ENCODE measurements at places on chromosomes 3 and 15. TPM values are rescaled to one million over a fixed set of nuclear protein-coding genes. Genes with fewer than 3 reads are reported as not detected.

STARD9 gene
- 14.2 TPM for polyA plus RNA-seq

ADGRG7 gene
- polyA plus RNA-seq, result not detected

GP5 gene
- 0.54 TPM for polyA plus RNA-seq

CMTM6 gene
- polyA plus RNA-seq, result 79.6 TPM

GRCh38 chr3:160099834-160100233 lies 111.2 kb downstream of the IL12A start:
- DNase-seq, result no peak

DNA sequence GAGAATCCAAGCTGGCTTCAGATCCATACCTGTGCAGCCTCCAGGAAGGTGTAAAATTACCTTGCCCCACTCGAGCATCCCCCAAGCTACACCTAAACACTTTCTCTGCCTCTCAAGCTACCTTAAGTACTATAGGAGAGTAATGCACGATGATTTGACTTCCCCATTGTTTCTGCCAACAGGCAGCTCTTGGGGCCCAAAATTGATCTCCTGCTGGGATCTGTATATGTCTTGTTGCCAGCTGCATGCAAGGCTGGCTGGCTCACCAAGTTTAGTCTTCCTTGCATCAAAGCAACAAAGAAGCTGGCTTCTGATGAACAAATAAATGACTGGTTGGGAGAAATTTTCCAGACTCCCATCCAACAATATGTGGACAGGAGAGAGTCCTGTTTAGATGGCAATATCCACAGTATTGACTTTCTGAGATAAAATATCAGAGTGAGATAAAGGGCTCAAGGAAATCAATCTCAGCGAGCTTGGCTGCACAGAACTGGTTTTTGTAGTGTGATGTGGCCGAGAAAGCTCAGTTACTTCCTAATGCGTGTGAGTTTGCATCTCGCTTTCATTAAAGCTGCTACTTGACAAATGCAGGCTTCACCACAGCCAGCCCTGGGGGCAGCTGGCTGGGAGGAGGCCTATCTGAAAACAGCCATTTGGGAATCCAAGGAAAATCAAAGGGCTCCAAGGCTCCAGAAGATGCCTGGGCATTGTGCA lies 140.7 kb downstream of the MINAR1 start:
- no peak for DNase-seq

DNA sequence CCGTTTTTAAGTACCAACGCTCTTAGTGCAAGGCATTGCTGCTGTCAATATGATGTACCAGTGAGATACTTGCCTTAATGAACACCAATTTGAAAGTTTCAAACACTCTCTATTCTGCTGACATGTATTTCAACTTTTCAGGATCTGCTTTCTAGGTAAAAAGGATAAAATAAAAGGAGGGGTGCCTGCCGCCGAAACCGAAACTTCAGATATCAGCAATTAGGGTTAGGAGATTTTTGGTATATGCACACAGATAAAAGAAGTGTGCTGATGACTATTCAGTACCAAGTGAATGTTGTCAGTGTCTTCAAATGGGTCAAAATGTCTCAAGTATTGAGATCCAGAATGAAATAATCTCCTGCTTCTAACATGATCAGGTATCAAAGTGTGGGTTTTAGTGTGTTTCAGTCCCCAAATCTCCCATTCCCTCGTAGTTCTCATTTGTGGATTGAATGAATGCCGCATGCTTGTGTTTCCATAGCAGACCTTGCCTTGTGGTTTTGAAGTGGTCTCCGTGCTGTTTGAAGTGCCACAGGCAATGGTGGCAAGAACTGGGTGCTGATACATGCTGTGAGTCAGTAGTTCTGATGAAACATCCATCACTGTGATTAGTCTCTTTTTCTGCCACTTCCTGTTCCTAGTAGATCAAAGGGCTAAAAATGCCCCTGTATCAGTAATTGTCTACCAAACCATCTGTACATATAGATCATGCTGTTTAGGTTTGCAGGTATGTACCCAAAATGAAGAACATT lies 22.5 kb downstream of the CHST14 start:
- DNase-seq, result no peak

DNA sequence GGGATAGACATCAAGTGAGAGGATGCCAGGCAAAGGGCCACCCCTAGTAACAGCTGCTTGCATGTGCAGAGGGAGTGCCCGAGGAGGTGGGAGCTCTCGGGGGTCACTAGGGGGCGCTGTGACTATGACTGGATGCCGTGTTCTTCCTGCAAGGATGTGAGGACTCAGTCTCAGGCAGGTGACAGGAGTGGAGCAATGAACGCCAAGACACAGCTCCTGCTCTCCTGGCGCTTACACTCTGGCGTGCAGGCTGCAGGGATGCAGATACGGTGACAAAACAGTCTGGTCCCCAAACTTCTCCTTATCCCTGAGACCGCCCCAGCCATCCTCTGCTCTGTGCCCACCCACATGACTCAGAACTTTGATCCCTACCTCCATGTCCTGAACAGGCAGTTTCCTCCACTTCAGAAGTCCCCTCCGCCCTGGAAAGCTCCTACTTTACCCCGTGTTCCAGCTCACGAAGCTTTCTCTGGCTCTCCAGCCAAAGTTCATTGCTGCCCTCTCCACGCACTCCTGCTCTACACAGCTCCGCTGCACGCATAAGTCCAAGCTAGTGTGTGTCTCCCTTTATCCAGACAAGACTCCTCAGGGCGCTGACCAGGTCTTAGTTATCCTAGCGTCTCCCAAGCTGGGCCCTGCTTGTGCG lies 14.7 kb downstream of the RHOV start:
- no peak for DNase-seq

DNA sequence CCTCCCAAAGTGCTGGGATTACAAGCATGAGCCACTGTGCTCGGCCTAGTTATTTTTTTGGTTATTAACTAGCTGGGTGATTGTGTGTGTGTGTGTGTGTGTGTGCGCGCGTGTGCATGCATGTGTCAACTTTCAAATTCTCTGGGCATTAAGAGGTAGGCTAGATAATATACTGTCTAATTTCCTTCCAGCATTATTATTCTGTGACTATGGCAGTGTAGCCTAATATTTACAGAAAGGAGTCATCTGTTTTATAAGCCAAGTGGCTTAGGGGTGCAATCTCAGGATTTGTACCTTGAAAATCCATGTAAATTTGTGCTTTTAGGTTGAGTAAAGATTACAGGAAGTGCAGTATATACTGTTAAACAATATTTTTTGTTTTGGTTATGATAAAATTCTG lies 85.1 kb upstream of the ZBTB20 start:
- no peak for DNase-seq

DNA sequence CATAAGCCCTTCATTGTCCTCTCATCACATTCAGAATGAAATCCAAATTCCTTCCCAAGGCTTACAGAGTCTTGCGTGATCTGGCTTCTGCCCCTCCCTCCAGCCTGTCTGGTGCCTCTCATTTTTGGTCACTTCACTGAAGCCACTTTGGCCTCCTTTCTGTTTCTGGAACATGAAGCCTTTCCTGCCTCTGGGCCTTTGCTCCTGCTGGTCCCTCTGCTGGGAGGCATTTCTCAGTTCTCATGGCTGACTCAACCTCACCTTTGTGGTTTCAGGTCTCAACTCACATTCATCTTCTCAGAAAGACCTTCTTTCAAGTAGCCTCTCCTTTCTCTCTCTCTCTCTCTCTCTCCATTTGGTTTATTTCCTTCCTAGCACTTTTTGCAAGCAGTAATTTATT lies 43.9 kb upstream of the BHLHE40 start:
- no peak for DNase-seq

GRCh38 chr3:3280396-3280795 lies 100.9 kb upstream of the CRBN start:
- no peak for DNase-seq

DNA sequence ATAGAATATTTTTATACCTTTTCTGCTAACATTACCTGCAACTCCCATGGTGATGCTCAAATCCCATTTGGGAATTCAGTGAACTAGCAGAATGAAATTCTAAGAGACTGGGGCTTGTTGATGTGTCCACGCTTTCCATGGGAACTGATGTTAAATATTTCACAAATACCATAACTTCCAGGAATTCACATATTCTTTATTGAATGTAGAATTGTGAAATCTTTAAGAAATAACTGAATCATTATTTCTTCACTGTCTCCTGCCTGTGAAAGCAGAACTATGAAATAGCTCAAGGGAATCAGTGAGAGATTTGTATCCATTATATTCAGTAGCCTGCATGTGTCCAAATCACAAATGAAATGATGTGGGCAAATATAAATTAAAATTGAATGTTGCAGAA lies 130.8 kb downstream of the SERPINI1 start:
- DNase-seq, result no peak

DNA sequence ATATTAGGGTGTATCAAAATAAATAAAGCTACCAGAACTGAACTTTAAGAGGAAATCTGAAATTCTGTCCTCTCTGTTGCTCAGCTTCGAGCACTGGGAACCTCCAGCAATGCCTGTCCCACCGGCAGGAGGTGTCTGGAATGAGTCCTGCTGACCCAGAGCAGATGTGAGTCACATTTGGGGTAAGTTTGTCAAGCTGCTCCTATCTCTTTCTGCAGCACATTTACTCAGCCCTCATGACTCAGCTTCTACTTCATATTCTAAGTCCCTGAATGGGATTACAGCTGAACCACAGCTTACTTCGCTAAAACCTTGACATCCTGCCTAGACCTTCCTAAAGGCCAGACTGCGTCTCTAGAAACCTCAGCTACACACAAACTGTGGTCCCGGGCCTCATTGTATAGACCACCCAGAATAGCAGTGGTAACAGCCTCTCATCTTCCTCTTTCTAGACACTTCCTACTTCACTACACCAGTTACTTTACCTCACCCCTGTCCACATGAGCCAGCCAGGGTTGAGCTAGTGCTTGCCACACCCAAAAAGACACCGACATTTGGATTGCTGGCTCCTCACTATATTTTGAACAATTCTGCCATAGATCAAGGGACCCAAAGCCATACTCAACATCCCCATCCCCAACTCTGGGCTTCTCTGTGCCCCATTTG lies 109.6 kb upstream of the TMCO5A start:
- no peak for DNase-seq

Data from right lung (tissue), 10 donors.